ENCODE measurements at places on chromosomes 4 and X.

DNA sequence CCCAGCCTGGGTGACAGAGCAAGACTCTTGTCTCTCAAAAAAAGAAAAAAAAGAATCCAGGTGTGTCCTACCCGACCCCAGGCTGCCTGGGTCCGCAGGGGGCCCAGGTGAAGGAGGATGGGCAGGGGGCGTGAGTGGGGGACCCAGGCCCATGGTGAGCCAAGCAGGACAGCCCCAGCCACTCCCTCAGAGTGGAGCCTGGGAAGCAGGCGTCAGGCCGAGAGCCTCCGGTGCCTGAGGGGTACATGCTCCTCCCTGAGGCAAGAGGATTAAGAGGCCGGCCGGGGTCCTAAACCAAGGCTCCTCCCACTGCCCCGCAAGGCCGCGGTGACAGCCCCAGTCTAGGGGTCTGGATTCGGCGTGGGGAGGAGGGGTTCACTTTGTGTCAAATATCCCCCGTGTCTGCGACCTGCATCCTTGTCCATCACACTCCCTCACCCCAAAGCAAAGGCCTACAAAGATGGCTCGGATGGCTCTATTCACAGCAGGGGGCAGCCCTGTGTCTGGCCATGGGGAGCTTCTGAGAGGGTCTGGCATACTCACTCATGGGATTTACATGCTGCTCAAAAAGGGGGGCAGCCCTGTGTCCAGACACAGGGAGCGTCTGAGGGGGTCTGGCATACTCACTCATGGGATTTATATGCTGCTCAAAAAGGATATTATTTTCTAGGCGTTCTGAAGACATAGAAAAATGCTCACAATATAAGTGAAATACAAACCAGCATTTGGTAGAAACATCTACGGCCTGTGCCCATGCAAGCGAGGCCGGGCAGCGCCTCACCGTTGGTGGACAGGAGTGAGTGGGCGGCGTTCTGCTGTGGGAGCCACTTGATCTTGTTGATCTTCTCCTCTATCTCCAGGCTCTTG lies 94.6 kb downstream of the PPP2R2C start:
- no peak for DNase-seq

- no peak for DNase-seq
Observed at GRCh38 chr4:20778896-20779295, 78.6 kb downstream of the PACRGL start.

- no peak for DNase-seq
Observed at GRCh38 chr4:850323-850945, 24.5 kb upstream of the CPLX1 start.

- DNase-seq = no peak
Observed at GRCh38 chrX:10923466-10923865, 187.7 kb upstream of the HCCS start.

GRCh38 chr4:85688055-85688740 lies 213.2 kb downstream of the ARHGAP24 start:
- DNase-seq = no peak

- peak; percentile 14 for DNase-seq
Observed at GRCh38 chrX:92270936-92271855, 492.0 kb downstream of the PCDH11X start.

- no peak for DNase-seq
Observed at GRCh38 chr4:90198086-90198847, 71.1 kb downstream of the CCSER1 start.

DNA sequence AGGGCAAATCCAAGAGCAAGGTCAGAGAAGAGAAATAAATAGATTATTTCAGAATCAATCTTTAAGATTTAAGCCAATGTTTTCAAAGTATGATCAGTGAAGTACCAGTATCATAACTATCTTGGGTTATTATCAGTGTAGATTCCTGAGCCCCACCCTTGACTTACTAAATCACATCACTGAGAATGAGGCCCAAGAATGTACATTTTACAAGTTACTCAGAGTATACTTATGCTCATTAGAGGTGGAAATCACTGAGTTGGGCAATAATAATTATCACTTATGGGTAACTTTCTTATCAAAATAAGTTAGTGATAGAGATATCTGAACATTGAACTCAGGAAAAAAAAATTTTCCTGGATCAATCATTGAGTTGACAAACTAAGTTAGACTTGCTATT lies 121.6 kb upstream of the NOCT start:
- DNase-seq = no peak

DNA sequence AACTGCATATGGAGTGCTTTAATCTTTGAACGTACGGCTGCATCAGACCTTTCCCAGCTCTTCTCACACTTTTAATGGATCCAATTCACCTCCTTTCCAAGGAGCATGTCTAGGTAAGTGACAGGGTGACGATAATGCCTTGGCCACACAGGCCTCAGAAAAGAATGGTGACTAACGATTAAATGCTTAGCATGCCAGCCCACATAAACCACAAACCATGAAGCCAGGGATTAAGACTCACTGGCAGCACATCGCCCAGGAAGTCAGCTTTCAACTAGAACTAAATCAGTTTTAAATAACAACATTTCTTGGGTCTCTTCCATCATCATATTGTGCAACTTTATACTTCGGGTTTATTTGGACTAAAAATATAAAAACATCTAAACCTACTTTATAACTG lies 28.7 kb downstream of the INPP4B start:
- peak; percentile 41 for DNase-seq

- no peak for DNase-seq
Observed at GRCh38 chr4:77347351-77347966, 190.5 kb downstream of the CCNG2 start.

Measured in KG1 (cell line).